WERI-Rb-1 (cell line): ENCODE measurements at places on chromosomes 16 and 17.

- DNase-seq, result no peak
Measured at GRCh38 chr16:88782454-88783390, 2.3 kb downstream of the PIEZO1 start.

DNA sequence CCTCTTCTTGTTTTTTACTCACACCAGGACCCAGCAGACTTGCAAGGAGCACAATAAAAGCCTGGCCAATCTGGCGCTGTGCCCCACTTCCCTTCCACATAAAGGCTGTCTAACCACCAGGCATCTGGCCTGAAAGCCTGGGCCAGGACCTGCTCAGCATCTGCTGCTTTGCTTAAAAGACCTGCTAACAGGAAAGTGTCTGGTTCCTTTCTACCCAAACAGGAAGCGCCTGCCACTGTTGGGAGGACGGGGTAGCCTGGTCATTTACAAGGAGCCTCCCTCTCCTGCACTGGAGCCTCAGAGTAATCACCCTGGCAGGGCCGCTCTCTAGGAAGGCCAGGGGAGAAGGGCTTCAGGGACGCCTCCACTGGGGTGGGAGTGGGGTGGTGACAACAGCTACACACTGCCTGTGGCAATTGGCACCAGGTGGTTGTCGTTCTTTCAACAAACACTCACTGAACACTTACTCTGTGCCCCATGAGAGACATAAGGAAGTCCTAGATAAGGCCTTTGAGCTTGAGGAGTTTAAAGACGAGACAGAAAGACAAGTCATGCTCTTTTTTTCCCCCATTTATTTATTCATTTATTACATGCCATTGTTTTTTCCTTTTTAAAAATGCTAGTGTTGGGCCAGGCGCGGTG is 6.3 kb upstream of the MMP28 start:
- no peak for DNase-seq

GRCh38 chr16:19245326-19245925 is 40.1 kb upstream of the CLEC19A start:
- DNase-seq, result peak; percentile 24

GRCh38 chr16:54886078-54886477 is 44.6 kb upstream of the IRX5 start:
- no peak for DNase-seq
